ENCODE measurements at places on chromosomes 1 and 21. TPM values are rescaled to one million over a fixed set of nuclear protein-coding genes. Genes with fewer than 3 reads are reported as not detected.

- no peaks in the 10 kb centered on the region for H3K27me3 ChIP-seq
- DNase-seq = no peak
- H3K36me3 ChIP-seq = no peaks in the 10 kb centered on the region
- H3K4me3 ChIP-seq = no peak overlapping the region
These were observed 540.0 kb downstream of the OMA1 start for GRCh38 chr1:58006421-58007046.

G0S2 gene
- total RNA-seq = 1,307 TPM

DNA sequence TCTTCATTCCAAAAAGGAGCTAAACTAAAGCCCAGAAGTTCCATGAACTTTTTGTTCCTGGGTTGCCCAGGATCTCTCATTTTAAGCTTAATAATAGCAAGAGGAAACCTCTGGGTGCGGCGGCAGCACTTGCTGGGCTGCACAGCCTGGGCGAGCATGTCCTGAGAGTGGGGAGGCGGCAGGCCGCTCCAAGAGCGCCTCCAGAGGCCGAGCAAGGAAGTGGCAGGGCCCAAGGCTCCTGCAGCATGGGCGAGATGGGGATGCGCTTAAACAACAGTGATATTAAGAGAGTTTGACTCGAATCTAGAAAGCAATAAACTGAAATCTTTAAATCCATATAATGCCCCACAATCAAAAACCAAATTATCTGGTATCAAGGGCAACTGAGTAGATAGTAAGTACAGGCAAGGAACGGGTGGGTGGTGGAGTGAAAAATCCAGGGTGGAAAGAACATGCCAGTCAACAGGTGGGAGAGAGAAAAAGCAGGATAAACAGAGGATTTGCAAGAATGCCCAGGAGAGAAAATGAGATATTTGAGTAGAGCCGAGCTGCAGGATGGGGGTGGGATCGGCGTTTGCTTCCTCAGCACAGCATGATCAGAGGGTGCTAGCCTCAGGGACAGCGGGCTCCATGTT is 14.1 kb upstream of the TNR start:
- H3K27me3 ChIP-seq = peaks cover 5% of the 10 kb centered on the region
- no peak overlapping the region for H3K27ac ChIP-seq
- no peaks in the 10 kb centered on the region for H3K36me3 ChIP-seq
- H3K4me3 ChIP-seq = no peak overlapping the region
- no peaks in the 10 kb centered on the region for H3K4me1 ChIP-seq

LCE6A gene
- not detected for total RNA-seq

- H3K27ac ChIP-seq = no peak overlapping the region
- no peaks in the 10 kb centered on the region for H3K4me1 ChIP-seq
- DNase-seq = no peak
- H3K36me3 ChIP-seq = no peaks in the 10 kb centered on the region
These were observed 287.5 kb downstream of the LRRIQ3 start for GRCh38 chr1:73910466-73910865.
